Hair follicular keratinocyte (primary cell): ENCODE measurements at places on chromosomes 3 and 15. TPM values are rescaled to one million over a fixed set of nuclear protein-coding genes. Genes with fewer than 3 reads are reported as not detected.

Gene KLF15
- not detected in 2 replicates for total RNA-seq

Gene CAMK1
- 5.6 and 7.3 TPM in 2 replicates for total RNA-seq

Gene EIF1B
- 12.7 and 25.3 TPM in 2 replicates for total RNA-seq

Gene ITIH3
- total RNA-seq, result not detected in 2 replicates

Gene ANKDD1A
- total RNA-seq, result 0.47 and 0.49 TPM in 2 replicates
